ENCODE measurements at places on chromosomes 12 and 14. TPM values are rescaled to one million over a fixed set of nuclear protein-coding genes. Genes with fewer than 3 reads are reported as not detected.

The REM2 gene
- total RNA-seq = 0.31 TPM

The GPHB5 gene
- total RNA-seq = not detected

The TMEM121 gene
- total RNA-seq = 3.2 TPM

The GRIP1 gene
- 0.71 TPM for total RNA-seq

The NPFF gene
- not detected for total RNA-seq

The PLEKHA5 gene
- 9.9 TPM for total RNA-seq

The DHRS2 gene
- total RNA-seq = 8.7 TPM

The PLA2G1B gene
- not detected for total RNA-seq

The KRT74 gene
- total RNA-seq = not detected

The GLT1D1 gene
- not detected for total RNA-seq

The LRR1 gene
- total RNA-seq = 46.7 TPM

The GZMH gene
- not detected for total RNA-seq

The RHEBL1 gene
- total RNA-seq = 6.3 TPM

The RXYLT1 gene
- 28.6 TPM for total RNA-seq

The IAPP gene
- total RNA-seq = not detected

The RESF1 gene
- total RNA-seq = 31.5 TPM

The NFKBIA gene
- 75.7 TPM for total RNA-seq

The C1RL gene
- total RNA-seq = 10.3 TPM

The CDCA4 gene
- 49.1 TPM for total RNA-seq

The KRT79 gene
- total RNA-seq = not detected

The DAO gene
- total RNA-seq = not detected

The PPP4R4 gene
- 0.22 TPM for total RNA-seq

The TCL1A gene
- not detected for total RNA-seq

The KERA gene
- total RNA-seq = not detected

The RPL10L gene
- not detected for total RNA-seq

The ASB8 gene
- 13.9 TPM for total RNA-seq

The MIP gene
- 0.20 TPM for total RNA-seq

The KRT6C gene
- not detected for total RNA-seq

The TMEM116 gene
- 7.4 TPM for total RNA-seq

The SERPINA1 gene
- total RNA-seq = 0.59 TPM

The SLC17A8 gene
- not detected for total RNA-seq

The CSAD gene
- total RNA-seq = 5.4 TPM

The IL26 gene
- not detected for total RNA-seq

The GLT8D2 gene
- 0.28 TPM for total RNA-seq

The DLK1 gene
- total RNA-seq = 0.44 TPM

The E2F7 gene
- 6.0 TPM for total RNA-seq

The KRT2 gene
- total RNA-seq = not detected

The ZBTB1 gene
- total RNA-seq = 25.2 TPM

The NR1H4 gene
- 0.23 TPM for total RNA-seq

The CMKLR1 gene
- total RNA-seq = not detected

The MUCL1 gene
- total RNA-seq = not detected

The CHMP4A gene
- total RNA-seq = 79.8 TPM

The AKAP5 gene
- 0.25 TPM for total RNA-seq

The ARHGEF40 gene
- total RNA-seq = 12.9 TPM

The TMPRSS12 gene
- not detected for total RNA-seq

The AHNAK2 gene
- 178 TPM for total RNA-seq

The PRIM1 gene
- 28.8 TPM for total RNA-seq

The NRIP2 gene
- not detected for total RNA-seq

The KRT75 gene
- total RNA-seq = 0.29 TPM

The LALBA gene
- total RNA-seq = not detected

The RNU4-1 gene
- not detected for total RNA-seq

The SAMD15 gene
- total RNA-seq = 2.6 TPM

The PSMB5 gene
- 301 TPM for total RNA-seq

The AMDHD1 gene
- 2.8 TPM for total RNA-seq

The BTG1 gene
- total RNA-seq = 99.5 TPM

The MIPOL1 gene
- 1.4 TPM for total RNA-seq

The MANSC1 gene
- total RNA-seq = 4.8 TPM

The HIP1R gene
- 11.0 TPM for total RNA-seq

All from A549 treated with CpdA at 1 μM for 4 hours (cell line).